ENCODE measurements at places on chromosomes 5 and 9. TPM values are rescaled to one million over a fixed set of nuclear protein-coding genes. Genes with fewer than 3 reads are reported as not detected.

PCDHA9 gene
- 0.19 TPM for polyA plus RNA-seq

LHX3 gene
- not detected for polyA plus RNA-seq

RNF208 gene
- 20.7 TPM for polyA plus RNA-seq

RASEF gene
- 10.3 TPM for polyA plus RNA-seq

KIF4B gene
- not detected for polyA plus RNA-seq

PCDHB3 gene
- 0.42 TPM for polyA plus RNA-seq

QRFP gene
- not detected for polyA plus RNA-seq

PCDHGB3 gene
- 0.99 TPM for polyA plus RNA-seq

CTXN3 gene
- not detected for polyA plus RNA-seq

Data from pancreas (tissue), 10 donors.